Spinal cord (tissue), 10 donors: ENCODE measurements at places on chromosomes 12 and 14.

GRCh38 chr12:48775991-48776649 is 12.8 kb downstream of the ADCY6 start:
- DNase-seq, result no peak

GRCh38 chr12:7354529-7354928 is 50.7 kb downstream of the ACSM4 start:
- DNase-seq, result no peak

DNA sequence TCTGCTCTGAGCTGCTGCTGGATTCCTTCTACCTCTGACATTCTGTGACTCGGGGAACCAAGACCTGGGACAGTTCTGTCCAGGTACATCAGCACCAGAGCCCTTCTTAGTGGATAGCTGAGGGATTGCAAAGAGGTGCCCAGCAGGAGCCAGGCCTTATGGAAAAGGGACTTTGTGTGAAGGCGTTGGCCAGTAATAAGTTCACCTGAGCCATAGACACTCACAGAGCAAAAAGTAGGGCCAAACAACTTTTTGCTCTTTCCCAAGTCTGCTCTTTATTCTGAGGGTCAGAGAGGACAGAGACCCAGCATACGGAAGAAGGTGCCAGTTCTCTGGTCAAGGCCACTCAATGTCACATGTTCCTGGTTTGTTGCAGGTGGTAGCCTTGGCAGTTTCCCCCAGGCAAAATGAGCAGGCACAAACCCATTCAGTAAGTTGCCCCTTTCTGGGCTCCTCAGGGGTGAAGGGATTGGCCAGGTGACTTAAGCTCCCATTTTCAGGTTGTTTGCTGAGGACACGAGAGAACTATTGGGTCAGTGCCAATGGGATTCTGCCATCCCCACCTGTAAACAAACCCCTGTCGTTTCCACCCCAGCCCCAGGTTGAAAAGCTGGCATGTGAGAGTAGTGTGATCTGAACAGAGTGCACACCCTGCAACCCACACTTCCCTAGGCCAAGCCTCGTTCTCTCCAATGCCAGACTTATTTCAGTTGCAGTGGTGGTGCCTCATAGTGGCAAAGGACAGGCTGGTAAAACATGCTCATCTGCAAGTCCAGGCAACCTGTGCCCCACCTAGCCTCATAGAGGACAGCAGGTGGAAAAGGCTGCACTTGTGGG is 150.3 kb downstream of the SMOC1 start:
- DNase-seq, result no peak

GRCh38 chr12:132123970-132124765 is 20.0 kb downstream of the DDX51 start:
- no peak for DNase-seq

DNA sequence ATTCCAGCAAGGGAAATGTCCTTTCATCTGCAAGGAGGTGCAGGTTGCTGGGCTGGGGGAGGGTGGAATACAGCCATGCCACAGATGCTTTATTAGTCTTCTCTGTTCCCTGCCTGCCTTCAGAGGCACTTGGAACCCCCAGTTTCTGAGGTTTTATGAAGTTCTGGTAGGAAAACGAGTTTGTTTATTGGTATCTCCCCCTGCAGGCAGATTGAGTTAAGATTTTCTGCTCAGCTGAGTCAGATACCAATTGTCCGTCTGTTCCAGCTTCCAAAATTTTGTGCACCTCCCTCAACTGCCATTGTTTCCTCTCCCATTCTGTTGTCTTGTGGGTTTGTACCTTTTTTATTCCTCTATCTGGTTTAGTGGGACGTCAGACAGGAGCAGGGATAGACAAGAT is 155.6 kb downstream of the ETV6 start:
- DNase-seq, result no peak
